ENCODE measurements at places on chromosomes 12 and 14.

DNA sequence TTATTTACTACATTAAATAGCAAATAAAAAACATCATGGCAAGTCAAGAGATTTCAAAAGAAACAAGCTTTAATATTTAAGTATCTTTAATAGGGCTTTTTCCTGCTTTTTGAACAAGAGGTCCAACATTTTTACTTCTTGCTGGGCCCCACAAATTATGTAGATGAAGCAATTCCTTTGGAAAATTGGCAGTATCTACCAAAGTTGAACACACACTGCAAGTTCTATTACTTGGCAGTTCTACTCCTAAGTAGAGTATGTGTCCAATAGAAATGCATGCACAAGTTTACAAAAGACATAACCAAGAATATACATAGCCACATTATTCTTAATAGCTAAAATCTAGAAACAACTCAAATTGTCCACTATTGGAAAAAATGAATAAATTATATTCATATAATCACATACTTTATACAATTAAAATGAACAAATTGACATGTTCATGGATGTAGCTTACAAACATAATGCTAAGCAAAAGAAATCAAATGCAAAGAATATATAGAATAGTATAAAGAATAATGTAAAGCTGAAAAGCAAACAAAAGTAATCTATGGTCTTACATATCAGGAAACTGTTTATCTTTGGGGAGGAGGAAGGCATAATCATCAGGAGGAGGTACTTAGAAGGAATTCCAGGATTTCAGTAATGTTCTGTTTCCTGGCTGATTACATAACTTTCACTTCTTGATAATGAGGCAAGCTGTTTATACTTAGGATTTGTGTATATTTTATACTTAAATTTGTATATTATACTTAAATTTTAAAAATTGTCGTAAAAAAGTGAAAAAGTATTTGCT is 6.5 kb upstream of the TMBIM4 start:
- no peak for DNase-seq

GRCh38 chr14:68654471-68654941 is 138.4 kb downstream of the ZFP36L1 start:
- no peak for DNase-seq

DNA sequence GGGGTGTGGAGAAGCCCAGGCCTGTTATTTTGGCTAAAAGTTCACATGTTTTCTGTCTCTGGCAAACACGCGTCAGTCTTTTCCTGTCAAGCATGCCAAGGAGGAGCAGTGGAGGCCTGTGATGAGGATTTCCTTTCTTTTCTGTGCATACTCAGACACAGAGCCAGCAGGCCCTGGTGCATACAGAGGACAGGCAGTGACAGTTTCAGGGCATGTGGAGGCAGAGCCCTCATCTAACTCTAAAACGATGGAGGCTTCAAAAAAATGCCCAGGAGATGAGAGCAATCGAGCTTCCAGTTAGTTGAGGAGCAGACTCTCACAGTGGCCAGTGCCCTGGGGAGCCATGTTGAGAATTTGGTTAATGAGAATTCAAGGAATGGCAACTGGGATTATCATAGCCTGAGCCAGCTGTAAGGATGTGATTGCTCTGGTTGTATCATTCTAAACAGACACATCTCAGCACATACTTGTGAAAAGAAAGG is 66.5 kb downstream of the TRAFD1 start:
- no peak for DNase-seq

- DNase-seq: no peak
Observed at GRCh38 chr12:27285403-27285802, 41.3 kb downstream of the STK38L start.

- no peak for DNase-seq
Observed at GRCh38 chr14:60790850-60791249, 56.3 kb downstream of the MNAT1 start.

DNA sequence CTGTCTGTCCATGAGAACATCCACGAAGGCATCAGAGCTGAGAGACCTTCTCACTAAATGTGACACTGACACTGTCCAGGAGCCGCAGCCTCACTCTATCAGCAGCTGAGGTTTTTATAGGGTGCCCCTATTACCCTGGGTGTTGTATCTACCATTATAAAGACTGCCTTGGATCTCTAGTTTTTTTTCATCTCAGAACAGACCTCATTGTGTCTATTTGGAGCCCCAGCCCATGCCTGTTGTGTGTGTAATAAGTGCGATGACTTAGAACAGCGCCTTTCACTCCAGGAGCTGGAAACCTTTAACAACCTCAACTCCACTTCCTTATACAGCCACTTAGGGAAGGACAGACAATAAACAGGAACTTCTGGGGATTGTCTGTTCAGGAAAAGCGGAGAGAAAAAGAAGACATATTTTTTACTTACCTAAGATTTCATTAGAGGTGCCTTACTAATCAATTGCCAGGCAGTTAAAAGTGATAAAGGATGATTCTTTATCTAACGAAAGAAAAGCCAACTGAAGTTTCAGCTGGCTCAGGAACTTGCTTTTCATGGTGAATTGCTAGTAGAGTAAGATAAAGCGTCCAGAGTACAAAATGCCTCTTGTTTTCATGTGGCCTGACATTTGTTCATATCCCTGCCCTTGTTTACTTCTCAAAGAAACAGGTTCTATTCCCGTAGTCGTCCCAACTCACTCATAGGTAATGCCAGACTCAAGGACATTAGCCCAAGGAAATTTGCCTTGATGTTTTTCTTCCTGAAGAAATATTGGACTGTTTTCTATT is 420.6 kb downstream of the RAD51B start:
- no peak for DNase-seq

Measured in effector memory CD4-positive, alpha-beta T cell (primary cell).